Left colon (tissue), 2 donors: ENCODE measurements at places on chromosomes 1 and 21. TPM values are rescaled to one million over a fixed set of nuclear protein-coding genes. Genes with fewer than 3 reads are reported as not detected.
A peak's percentile ranks its signal among the peaks of the same experiment; 100 is the strongest.

GRCh38 chr1:44021156-44021555 lies 10.1 kb downstream of the SLC6A9 start:
- DNase-seq, result no peak

DNA sequence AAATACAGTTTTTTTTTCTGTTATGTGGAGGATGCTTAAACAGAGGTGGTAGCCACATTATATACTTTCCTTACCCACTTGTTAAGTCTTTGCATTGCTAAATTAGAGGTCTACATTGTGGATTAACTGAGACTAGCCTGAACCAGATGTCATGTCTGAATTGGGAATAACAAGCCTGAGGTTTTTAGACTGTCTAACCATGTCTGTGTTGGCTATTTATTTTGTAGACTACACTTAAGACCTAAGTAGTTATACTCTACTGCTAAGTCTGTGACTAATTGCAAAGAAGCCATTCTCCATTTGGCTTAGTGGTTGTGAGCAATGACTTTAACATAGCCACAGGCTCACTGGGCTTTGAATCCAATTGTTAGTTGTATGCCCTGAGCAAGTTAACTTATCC lies 45.4 kb downstream of the CDC14A start:
- DNase-seq, result no peak

DNA sequence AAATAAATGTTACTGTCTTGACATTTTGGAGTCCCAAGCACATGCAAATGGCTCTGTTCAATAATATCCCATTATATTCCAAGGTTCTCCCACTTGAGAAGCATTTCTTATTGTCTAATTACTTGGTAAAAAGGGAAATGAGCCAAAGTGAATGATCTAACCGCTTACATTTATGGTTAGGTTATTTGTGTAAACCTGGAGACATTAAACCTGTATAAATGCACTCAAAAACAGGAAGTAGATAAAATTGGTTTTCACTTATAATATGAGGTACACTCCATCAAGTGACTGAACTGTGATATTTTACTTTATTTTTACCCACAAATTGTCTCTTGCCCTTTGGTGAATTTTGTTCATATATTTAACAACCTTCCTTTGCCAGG lies 26.8 kb downstream of the KIF1B start:
- no peak for DNase-seq

DNA sequence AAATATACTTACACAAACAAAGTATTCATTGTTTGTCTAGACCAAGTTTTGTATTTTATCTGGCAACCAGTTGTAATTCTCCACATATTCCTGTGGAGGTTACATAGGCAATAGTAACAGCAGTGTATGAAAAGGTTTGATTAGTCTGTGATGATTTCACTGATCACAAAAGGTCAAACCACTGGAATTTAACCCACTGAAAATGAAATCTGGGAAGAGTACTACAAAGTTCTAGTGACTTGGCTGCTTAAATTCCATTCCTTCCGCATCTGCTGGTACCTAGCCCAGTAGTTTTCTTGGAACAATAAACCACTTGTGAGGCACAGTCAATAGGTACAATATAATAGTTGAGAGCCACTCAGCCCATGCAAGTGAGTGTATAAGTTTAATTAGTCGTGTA lies 205.4 kb downstream of the NFIA start:
- no peak for DNase-seq

DNA sequence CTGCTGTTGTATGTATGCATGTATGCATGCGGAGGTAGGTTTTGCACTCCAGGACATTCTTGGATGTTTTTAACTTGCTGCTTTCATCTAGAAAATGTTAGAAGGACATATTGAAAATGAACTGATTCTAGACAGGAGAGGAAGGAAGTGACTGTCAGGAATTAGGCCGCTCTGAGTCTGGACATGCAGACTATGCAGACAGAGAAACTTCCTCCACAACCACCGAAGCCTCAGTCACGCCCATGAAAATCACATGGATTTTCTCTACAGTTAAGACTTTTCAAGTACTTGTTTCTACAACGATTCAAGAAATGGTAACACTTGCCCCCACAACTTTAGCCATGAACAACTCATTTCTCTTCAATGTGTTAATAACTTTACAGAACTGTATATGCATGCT lies 211.1 kb downstream of the SMYD3 start:
- DNase-seq, result no peak

DNA sequence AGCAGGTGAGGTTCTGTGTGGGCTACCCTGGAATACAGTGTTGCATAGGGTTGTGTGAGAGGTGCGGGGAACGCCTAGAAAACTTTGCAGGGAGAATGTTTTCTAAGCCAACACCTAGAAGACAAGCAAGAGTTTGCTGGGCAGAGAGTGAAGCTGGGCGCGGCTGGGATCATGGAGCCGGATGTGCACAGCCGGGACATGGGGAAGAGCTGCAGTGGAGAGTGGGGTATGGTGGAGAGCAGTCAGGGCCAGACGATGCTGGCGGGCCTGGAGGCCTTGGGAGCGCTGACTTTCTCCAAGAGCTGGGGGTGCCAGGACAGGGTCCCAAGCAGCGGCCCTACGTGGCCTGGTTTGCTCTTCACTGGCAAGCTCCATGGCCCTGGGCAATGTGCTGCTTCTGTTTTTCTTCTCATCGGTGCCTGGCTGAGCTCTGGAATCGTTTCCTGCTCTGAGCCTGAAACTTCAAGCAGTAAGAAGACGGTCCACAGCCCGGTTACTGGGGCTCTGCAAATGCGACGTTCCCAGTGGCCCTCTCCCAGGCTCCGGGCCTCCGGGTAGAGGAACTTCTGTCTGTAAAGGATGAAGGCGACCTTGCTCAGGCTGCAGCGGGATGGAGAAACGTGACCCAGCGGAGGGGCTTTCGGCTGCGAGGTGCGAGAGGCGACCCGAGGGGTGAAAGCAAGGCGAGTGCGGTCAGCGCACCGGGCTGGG lies 51.9 kb upstream of the CD34 start:
- peak; percentile 44 for DNase-seq

DNA sequence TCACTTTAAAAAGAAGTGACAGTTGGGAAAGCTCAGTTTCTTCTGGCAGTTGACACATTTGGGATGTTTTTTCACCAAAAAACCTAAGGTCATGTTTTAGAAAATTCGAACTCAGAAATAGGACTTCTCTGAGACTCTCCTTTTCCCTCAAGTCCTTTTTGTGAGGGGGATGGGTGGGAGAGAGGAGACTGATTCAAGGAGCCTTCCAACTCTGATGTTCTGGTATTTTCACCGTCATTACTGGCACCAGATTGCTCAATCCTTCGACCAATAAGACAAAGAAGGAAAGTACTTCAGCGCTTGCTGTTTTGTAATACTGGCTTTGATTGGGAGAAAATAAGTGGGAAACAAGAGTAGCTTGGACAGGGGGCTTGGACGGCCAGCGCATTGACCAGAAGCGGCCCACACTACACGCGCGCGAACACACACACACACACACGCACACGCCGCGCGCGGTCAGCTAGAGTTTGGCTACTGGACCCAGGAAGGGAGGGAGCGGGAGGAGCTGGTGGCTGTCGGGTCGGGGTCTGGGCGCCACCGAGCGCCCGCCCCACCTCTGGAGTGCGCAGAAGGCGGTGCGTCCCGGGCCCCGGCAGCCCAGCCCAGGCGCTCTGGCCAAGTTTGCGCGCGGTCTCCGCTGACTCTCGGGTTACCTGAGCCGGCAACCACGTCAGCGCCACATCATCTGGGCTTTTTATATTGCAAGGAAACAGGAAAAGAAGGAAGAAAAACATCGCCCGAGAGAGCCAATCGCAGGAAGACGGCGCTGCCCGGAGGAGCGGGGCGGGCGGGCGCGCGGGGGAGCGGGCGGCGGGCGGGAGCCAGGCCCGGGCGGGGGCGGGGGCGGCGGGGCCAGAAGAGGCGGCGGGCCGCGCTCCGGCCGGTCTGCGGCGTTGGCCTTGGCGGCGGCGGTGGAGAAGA lies at the start of gene KCNK1:
TSS of gene KCNK1 (plus strand) at position 855 of the 921 bp plus-strand sequence. CDS start at position 921, 66 bp downstream.
- DNase-seq, result peak; percentile 87

DNA sequence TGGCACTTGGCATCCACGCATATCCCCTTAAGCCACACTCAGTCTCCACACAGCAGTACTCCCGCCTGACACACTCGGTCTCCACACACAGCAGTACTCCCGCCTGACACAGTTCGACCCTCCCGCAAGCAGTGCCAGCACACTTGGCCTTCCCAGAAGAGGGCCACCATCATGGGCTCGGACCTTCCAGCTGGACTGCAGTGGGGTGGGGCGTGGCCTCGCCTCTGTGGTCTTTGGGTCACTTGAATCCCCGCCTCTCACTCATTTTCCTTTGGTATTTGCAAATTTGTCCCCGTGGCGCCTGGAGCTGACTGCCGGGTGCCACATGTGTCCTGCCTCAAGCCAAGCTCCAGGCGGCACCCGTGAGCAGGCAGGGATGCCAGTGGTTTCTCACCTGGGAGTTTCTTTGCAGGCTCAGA lies 63.7 kb downstream of the FAAP20 start:
- DNase-seq, result no peak

- DNase-seq, result peak; percentile 23
These were observed 1.9 kb upstream of the S100A3 start for GRCh38 chr1:153550827-153551500.

GRCh38 chr1:234969011-234969441 lies 159.6 kb downstream of the TOMM20 start:
- DNase-seq, result no peak

DNA sequence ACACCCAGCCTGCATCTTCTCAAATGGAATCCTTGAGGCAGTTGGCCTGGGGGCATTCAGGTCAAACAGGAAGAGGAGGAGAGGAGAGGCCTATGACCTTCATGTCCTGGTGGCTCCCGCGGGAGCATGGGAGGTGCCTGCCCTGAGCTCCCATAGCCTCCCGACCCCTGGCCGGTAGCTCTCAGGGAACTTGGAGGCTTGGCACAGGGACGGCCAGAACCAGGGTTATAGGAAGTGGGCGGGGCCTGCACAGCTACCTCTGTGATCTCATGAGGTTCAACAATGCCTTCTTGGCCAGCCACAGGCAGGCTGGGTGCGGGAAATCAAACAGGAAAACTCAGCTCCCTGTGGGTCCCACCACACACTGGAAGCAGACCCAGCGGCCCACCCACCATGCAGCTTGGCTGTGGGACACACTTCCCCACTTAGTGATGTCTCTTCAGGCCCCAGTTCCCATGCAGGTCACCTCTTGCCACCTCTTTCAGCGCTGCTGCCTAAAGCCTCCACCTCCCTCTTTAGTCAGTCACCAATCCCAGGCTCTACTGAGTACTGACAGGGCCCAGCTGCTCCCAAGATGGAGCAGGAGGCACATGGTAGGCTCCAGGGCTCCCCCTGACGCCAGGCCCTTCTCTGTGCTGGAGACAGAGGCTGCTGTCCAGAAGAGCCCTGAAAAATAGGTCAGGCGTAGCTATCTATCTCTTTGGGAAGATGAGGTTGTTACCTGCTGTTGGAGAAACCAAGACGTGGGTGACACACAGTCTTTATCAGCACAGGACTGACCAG lies at the start of gene SLFNL1:
TSS of gene SLFNL1 (minus strand) at position 200 of the 783 bp plus-strand sequence. CDS start 1,065 bp downstream, outside the sequence.
- DNase-seq, result no peak

- DNase-seq, result peak; percentile 68
These were observed 933 bp downstream of the C1orf35 start for GRCh38 chr1:228101994-228102790.

- DNase-seq, result no peak
These were observed 7.0 kb downstream of the NFIA start for GRCh38 chr1:61089338-61089737.

- DNase-seq, result no peak
These were observed 164.2 kb downstream of the NRIP1 start for GRCh38 chr21:14900611-14901010.

DNA sequence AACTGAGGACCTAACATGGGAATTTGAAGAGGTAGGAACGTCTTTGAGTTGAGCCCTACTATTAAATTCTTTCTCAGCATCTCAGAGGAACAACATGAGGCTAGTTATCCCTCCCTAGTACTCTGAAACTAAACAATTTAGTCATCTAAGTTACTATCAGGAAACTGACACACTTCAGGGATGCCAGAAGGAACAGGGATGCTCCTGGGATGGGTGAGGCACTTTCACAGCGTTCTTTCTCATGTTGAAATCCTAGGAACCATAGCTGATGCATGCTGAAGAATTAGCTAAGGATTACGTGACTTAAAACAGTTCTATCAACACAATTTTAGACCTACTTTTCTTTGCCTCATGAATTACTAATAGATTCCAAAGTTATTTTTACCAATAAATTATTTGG lies 1.8 kb upstream of the SPRR2G start:
- DNase-seq, result no peak

DNA sequence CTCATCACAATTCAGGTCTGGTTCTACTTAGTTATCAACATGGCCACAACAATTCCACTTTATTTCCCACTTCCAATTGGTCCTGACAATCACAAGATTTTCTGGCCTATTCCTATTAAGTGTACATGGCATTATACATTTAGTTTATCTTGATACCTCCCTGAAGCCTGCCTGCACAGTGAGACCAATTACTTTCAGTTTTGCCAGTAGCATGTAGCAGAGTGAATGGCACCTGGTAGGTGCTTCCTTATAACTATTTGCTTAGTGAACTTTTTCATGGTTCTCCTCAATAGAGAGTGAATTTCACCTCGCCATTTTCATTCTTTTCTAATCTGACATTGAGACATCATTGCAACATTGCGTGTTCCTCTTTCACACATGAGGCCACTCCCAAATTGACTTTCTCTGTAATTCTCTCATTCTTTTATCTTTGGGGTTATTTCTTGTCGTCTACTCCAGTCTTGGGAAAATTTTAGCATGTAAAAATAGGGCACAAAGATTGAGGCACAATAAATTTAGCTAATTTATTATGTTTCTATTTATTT lies 124.3 kb downstream of the DISC1 start:
- no peak for DNase-seq

DNA sequence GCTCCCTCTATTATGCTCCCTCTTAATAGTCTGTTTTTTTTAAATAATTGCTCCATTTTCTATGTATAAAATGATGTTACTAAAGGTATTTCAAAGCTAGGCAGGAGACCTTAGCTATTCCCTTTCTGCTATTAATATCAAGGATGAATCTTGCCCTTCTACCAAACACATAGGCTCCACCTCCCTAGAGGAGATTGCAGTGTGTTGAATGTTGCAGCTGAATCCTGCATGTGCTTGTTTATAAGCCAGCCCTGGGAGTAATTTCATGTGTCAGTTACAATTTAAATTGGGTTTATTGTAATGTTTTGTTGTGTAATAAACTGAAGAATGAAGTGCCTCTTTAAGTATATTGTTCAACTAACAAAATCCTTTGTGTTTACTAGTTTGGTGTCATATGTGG lies 66.0 kb downstream of the TMEM200B start:
- no peak for DNase-seq

- DNase-seq, result no peak
These were observed 16.4 kb downstream of the CADM3 start for GRCh38 chr1:159187647-159188374.

The OR2T8 gene
- total RNA-seq, result 0.27 TPM

The SPRR2B gene
- not detected for total RNA-seq

The RRP1B gene
- 16.2 TPM for total RNA-seq

The IL10RB gene
- total RNA-seq, result 103 TPM

The ANKRD65 gene
- 0.76 TPM for total RNA-seq

The ECE1 gene
- total RNA-seq, result 110 TPM

The STMN1 gene
- 52.6 TPM for total RNA-seq

The NUP210L gene
- not detected for total RNA-seq

The SDC3 gene
- 6.5 TPM for total RNA-seq

The PTBP2 gene
- total RNA-seq, result 9.8 TPM
